ENCODE measurements at places on chromosomes 11 and 22. TPM values are rescaled to one million over a fixed set of nuclear protein-coding genes. Genes with fewer than 3 reads are reported as not detected.

GRCh38 chr11:67492801-67493547 is 10.1 kb downstream of the AIP start:
- no peak for DNase-seq
- peaks cover 4% of the 10 kb centered on the region for H3K4me1 ChIP-seq
- H3K4me3 ChIP-seq = no peak overlapping the region
- H3K27ac ChIP-seq = no peak overlapping the region

KCNJ11 gene
- total RNA-seq = 1.2 TPM

DNA sequence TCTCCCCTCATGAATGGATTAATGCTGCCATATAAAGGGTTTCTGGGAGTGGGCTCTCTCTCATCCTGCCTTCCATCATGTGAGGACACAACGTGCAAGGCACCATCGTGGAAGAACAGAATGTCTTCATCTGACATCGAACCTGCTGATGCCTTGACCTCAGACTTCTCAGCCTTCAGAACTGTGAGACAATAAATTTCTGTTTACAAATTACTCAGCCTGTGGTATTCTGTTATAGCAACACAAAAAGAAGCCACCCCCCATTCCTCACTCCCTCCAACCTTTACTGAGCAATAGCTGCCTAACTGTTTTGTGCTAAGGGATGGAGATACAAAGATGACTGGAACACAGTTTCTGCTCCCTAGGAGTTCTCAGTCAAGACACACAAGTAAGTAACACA is 106.1 kb upstream of the PLET1 start:
- DNase-seq = no peak
- no peak overlapping the region for H3K27ac ChIP-seq
- H3K27me3 ChIP-seq = no peaks in the 10 kb centered on the region
- H3K4me3 ChIP-seq = no peak overlapping the region

- H3K36me3 ChIP-seq = peaks cover 2% of the 10 kb centered on the region
- H3K4me1 ChIP-seq = no peaks in the 10 kb centered on the region
- H3K27me3 ChIP-seq = no peaks in the 10 kb centered on the region
- DNase-seq = no peak
- no peak overlapping the region for H3K27ac ChIP-seq
These were observed 30.7 kb upstream of the KCNQ1OT1 start for GRCh38 chr11:2730272-2731129.

Data from activated B cell treated with CpG ODN at 0.5 μM for 24 hours (primary cell).